ENCODE measurements at places on chromosomes 5 and 9. TPM values are rescaled to one million over a fixed set of nuclear protein-coding genes. Genes with fewer than 3 reads are reported as not detected.

GRCh38 chr5:68285851-68286611 is 70.5 kb downstream of the PIK3R1 start:
- DNase-seq = no peak

DNA sequence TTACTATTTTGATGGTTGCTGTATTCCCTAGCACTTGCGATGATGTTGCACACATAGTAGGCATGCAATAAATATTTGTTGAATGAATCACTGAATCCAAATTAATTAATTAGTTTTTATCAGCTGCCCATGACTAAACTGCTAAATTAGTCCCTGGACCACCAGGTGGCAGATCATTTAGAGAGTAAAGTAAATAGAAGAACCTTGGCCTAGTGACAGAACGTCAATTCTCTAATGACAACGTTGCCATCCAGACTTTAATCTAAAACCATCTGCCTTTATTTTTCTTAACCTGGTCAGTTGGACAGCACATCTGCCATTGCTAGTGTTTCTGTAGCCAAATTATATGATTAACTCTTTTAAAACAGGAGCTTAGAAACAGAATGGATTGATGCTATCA is 457.5 kb downstream of the KIF4B start:
- DNase-seq = no peak

DNA sequence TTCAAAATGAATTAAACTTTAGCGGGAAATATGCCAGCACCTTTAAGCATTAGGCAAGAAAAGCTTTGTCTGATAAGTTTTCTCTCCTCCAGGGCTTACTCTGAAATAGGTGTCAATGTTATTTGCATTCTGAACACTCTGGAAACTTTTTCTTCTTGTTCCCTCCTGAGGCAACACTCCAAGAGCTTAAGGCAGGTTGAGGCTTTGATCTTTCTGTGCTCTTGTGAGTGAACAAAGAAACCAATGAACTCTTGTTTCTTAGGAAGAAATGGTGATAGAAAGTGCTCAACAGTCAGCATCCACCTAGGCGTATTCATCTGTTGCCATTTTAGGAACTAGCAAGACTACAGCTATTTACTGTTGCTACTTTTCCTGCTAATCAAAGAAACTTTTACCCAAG is 259.8 kb downstream of the NFIB start:
- no peak for DNase-seq

DNA sequence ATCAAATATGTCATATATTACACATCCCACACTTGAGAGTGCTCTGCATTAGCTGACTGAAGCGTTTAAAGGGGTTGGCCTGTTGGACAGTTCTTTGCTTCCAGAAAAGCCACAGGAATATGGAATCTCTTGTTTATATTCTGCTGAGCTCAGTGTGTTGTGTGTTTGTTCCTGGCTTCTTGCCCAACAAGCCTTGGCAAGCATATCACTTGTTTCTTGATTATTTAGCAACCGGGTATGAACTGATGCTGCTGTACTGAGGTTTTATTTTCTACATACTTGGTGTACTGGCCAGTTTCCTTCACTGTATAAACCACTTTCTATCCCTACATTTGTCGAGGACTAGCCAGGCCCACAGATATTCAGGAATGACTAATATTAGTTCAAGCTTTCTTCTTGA is 378.9 kb downstream of the KCTD16 start:
- DNase-seq = peak; percentile 10

DNA sequence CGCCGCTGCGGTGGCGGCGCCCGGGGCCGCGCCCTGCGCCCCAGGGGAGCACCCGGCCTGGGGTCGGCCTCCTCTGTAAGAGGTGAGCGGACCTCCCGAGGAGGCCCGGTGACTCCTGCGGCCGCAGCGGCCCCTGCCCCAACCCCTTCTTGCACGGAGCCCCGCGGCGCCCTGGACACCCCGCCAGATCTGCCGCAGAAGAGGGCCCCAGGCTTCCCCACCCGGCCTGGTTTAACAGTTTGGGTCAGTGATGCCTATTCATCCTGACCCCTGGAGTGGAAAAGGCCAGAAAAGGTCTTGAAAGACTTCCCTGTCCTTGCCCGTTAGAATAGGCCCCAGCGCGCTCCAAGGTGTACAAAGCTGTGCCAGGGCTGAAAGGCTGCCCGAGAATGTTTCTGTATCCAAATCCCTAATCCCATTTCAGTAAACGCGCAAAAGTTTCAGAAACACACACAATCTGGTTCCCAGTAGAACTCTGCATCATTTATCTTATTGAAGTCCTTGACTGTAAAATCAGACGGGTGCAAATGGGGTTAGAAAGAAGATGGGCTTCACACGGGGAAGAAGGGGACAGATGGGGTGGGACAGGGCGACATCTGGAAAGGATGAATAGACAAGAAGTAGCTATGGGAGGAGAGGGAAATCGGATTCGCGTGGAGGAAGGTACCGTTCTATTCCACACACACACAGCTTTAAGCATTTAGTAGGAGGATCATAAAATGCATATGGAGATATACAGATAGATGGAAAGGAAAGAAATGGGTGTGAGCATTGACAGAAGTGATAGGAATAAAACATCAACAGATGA is 1.1 kb upstream of the SSBP2 start:
- no peak for DNase-seq

DNA sequence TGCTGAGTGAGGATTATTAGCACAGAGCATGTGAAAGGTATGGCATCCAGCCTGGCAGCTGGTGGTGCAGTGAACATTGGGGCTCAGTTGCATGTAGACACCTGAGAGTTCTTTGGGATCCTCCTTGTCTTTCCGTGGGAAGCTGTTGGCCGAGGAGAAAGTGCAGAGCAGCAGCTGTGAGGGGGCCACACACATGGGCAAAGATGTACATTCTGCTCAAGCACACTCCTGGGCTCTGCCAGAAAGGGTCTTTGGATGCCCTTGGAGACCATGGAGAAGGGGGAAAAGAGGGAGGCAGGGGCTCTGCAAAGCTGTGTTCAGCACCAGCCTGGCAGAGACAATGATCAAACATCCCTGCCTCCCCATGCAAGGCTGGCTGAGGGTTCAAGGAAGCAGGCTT is 138.7 kb upstream of the PITX1 start:
- DNase-seq = no peak

DNA sequence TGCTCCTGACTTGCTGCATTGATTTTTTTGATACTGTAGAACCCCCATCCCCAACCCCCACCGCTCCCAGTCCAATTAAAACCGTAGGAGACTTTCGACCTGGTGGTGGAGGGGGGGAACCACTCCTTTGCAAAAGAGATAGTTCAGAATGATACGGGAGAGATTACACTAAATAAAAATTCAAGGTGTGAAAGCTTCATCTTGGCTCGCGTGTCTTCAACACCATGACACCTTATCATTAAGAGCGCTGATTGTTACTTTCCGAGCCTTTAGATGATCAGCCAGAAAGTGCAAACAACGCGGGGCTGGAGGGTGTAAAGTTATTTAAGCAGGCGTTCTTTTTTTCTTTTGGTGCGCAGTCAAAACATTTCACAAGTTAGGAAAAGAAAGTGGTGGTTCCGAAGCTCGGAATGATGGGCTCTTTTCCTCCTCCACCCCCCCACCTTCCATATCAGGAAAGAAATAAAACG is 1.3 kb upstream of the ZNF462 start:
- no peak for DNase-seq

TAS2R1 gene
- 0.15 TPM for polyA plus RNA-seq

GRCh38 chr5:126054577-126055347 is 368.4 kb upstream of the GRAMD2B start:
- no peak for DNase-seq

DNA sequence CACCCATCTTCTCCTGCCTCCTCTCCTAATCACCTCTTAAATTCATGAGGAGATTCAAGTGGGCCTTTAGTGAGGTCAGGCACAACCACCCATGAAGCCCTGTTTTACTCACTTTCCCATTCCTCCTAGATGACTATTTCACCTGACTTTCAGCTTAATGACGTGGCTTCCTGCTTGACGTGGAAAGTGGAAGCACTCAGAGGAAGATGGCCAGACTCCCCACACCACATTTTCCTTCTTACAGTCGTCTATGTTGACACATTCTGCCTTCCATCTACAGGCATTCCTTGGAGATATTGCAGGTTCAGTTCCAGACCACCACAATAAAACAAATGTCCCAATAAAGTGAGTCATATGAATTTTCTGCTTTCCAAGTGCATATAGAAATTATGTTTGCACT is 146.4 kb upstream of the TAS2R1 start:
- DNase-seq = no peak

DNA sequence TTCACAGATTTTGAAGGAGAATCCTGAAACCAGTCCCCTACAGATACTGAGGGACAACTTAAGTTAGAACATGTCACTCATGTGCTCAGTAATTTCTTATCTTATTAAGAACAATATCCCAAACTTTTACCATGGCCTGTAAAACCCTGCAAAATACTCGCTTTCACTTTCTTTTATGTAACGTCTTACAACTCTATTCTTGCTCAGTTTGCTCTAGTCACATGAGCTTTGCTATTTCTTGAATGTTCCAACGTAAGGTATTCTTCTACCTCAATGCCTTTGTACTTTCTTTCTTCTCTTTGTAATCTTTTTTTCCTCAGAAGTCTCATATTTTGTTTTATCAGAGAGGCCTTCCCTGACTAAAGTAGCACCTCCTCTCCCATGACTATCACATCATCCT is 14.1 kb downstream of the TMEM38B start:
- DNase-seq = no peak

GRCh38 chr5:6348476-6349000 is 29.8 kb downstream of the MED10 start:
- DNase-seq = no peak

DNA sequence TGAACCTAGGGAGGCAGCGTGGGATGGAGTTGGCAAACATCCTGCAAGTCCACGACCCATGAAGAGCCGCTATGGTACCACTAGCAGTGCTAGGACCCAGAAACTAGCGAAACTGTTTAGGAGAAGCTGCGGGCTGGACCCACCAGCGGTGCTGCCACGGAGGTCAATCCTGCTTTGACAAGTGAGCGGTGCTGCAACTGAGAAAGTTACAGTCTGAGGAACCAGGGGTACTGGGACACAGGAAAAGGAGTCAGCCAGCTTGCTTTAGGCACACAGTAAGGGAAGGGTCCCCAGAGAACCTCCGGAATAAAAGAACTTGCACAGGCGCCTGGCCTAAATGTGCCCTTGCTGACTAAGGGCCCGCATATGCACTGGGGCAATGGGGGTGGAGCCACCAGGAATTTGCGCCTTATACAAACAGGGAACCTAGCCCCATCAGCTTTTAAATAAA is 23.6 kb upstream of the ANXA2R start:
- no peak for DNase-seq

GRCh38 chr5:178547753-178548415 is 42.3 kb downstream of the COL23A1 start:
- DNase-seq = no peak

DNA sequence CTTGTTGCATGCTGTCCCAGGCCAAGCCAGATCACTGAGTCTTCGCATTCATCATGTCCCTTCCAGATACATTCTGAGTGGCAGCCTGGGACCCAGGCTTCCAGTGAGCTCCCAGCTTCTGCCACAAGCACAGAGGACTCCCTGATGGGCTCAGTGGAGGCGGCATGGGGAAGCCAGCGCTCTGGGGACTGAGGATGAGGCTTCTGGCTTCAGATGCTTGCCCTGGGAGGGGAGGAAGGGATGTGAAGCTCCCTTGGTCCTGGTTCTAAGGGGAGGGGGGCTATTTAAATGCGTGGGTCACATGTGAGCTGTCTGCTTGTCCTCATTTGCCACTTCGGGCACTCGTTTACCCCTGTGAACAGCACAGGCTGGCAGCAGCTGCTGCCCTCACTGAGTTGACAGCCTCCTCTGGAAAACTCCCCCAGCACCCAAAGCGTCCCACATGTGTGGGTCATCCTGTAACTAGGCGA is 174.0 kb downstream of the NR3C1 start:
- DNase-seq = no peak

DNA sequence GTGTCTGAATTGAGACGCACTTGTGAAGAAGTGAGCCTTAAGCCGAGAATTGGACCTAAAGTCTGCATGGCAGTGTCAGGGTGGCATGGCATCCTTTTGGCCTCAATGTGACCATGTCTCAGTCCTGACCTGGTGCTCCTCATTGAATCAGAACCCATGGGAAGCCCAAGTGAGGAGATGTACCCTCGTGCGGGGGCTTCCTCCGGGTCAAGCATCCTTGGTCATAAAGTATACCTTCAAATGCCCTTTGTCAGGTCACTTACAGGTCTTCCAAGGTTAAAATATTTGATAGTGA is 202.2 kb downstream of the GADD45G start:
- no peak for DNase-seq

DNA sequence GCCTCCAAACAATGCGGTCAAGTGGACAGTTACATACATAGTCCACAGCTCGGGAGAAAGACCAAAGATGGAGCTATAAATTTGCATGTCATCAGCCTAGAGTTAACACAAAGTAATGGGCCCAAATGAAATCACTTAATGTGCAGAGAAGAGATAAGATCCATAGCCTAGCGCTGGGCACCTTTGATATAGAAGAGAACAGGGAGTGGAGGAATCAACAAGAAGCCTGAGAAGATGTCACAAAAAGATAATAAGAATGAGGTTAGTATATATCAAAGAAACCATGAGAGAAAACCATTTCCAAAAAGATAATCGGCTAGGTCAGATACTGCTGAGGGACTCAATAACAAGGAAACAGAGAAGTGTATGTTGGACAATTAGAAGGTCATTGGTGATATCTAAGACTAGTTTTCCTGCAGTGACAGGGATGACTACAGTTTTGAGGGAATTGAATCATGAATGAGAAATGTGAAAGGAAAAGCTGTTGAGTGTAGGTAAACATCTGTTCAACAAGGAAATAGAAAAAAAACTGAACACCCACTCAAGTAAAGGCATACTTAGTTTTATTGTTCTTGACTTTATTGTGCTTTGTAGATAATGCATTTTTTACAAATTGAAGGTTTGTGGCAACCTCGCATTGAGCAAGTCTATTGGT is 68.7 kb upstream of the CDH6 start:
- no peak for DNase-seq

OTULINL gene
- 12.8 TPM for polyA plus RNA-seq

DNA sequence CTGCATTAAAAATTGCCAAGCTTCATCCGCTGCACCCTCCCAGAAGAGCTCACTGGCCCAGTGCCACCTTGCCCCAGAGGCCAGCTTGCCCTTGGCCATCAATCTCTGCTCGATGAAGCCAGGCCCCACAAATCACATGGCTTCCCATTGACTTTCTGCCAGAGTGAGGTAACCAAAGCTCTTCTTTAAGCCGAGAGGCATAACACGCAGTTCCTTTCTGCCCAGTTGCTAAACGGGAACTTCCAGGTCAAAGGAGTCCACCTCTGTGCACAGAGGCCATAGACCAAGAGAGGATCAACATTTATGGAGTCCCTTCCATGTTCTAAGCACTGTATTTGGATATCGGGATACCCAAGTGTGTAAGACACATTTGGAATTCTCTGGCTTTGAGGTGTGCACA is 208.8 kb downstream of the KIF4B start:
- DNase-seq = no peak

ACOT12 gene
- 0.68 TPM for polyA plus RNA-seq

DMAC1 gene
- polyA plus RNA-seq = 89.8 TPM

DNA sequence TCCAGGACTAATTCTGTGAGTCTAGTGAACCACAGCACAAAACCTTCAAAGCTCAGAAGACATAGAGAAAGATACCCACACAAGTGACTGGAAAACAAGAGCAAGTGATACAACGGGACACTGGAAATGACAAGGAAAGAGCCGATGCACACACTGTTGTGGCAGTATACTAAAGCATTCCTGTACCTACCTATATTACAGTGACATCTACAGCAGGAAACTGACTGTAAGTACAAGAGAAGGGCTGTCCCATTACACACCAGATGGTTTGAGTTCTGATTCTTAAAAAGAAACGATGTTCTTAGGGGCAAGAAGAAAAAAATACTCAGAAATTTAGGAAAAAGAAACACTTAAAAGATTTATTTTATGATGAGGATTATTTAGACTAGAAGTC is 18.5 kb downstream of the TMEM245 start:
- no peak for DNase-seq

Measured in left renal pelvis (tissue), 4 donors.